ENCODE measurements at places on chromosomes 7 and 10.
A peak's percentile ranks its signal among the peaks of the same experiment; 100 is the strongest.

- no peak for DNase-seq
These were observed 213.6 kb upstream of the FZD1 start for GRCh38 chr7:91050677-91051076.

DNA sequence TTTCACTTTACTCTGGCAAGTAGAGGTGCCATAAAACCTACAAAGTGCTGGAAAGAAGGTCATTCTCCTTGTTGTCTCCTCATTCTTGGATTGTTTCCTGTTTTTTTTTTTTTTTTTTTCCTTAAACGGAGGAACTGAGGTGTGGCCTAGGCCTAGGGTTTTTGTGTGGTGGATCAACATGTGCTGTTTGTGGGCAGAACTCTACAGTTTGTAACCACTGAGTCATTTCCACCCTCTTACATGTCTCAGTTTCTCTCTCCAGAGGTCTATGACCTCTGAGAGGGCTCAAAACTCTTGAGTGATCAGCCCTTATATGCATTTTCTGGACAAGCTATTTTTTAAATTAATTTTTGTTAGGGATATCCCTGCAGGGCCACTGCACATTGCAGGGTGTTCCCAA, 296.0 kb downstream of the PPP1R3A start:
- DNase-seq = no peak

DNA sequence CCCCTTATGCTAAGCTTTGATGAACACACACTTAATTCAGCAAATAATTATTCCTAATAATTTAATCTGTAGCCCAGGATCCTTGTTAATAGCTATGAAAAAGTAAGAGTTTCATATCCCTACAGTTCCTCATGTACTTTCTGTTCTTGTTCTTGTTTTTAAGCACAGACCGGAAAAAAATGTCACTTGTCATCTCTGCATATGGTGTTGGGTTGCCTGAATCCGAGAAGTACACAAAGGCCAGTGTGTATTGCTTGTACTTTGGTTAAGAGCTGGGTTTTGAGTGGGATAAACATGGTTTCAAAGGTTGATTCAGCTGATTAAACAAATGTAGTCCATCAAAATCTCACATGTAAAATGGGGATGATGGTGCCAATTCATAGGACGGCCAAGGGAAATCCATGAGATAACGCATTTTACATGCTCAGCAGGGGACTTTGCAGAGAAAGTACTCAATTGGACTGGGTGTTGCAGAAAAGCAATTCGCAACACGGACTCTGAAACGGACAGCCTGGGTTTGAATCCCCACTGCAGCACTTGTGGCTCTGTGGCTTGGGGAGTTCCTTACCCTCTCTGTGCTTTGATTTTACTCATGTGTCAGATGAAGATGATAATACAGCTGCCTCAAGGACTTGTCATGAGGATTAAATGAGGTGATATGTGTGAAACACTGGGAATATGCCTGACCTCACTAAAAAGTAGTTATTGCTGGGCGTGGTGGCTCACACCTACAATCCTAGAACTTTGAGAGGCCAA, 71.7 kb downstream of the MAP3K8 start:
- no peak for DNase-seq

DNA sequence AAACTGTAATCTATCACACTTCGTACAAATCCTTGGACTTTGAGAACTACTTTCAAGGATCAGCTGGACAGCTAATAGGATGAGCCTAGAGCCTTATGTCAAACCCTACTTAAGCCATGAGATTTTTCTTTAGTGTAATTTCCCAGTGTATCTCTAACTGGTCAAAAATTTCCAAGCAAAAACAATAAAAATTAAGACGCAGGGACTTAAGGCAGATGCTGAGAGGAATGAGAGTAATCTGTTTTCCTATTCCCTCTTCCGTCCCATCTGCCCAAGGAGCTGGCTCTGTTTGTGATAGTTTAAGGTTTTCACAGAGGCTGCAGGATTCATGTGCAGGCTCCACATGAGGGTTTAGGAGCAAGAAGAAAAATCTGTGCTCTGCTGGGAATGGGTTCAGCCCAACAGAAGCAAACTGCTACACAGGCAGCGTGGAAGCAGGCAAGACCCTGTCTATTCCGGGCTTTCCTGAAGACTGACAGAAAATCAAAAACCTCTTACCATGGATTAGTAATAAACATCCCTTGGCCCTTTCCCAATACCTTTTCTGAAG, 62.2 kb downstream of the ARMH3 start:
- DNase-seq = no peak

DNA sequence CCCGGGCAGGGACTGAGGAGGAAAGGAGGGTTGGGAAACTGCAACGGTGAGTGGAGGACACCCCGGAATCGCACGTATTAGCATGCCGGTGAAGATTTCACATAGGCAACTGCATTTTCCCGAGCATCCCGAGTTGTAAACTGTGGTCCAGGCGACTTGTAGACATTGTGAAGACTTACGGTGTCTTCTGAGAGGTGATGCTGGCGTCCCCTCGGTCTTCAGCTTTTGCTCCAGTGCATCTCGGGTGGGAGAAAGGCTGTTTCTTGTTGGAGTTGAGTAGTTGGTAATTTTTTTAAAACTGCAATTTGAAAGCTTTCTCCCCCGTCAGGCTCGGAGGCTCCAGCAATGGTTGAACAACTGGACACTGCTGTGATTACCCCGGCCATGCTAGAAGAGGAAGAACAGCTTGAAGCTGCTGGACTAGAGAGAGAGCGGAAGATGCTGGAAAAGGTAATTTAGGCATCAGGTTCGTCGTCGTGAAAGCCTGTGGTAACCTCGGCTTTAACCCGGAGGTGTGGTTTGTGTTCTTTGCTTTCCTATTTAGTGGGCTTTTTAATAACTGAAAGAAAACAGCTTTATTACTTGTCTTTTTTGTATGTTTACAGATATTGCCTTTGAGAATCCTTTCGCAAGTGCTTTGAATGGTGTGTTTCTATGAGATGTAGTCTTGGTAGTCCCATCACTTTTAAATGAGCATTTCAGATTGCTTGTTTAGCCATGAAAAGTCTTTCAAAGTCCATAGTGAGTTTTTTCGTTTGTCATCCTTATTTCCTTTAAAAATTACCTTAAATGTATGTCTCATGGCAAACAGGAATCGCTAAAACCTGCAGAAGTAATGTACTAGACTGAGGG, 687 bp downstream of the HELLS start:
- DNase-seq = peak; percentile 55

- no peak for DNase-seq
These were observed 173.8 kb upstream of the AGR3 start for GRCh38 chr7:17055596-17055995.

DNA sequence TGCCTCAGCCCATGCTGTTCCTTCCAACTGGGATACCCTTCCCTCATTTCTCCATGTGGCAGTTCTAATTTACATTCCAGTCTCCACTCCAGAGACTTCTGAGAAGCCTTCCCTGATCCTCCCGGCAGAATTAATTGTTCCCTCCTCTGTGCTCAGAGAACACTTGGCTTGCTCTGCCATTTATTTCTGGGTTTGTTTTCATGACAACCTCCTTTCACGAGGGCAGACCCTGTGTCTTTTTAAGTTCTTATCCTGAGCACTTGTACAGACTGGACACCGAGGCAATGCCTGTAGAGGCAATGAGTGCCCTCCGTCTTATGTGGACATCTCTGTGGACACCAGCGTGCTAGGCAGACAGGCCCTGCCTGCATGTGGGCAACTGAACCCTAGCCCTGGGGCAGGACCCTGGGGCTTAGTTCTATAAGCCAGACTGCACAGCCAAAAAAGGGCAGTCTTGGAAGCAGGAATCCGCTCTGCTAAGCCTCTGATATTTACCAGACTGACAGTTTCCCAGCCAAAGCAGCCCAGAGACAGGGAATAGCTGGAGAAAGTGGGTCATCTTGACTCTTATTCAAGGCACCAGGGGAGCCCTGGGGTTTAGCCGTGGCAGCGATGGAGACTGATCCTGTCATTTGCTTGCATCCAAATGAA, 474.0 kb downstream of the RPS24 start:
- peak; percentile 61 for DNase-seq

DNA sequence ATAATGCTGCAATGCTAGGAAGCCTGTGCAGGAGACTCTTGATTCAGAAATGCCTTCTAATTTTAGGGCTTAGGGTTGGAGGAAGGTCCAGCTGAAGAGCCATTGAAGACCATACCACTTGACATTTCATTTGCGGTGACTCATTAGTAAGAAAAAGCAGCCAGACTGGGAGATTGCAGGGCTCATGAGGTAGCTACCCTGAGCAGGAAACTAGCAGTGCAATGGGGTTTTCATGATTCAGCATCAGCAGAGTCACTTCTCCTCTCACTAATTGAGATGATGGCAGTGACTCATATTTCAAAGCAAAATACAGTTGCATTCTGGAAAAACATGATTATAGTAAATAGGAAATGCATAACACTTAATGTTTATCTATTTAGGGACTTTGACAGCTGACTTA, 434.1 kb downstream of the DNAJB9 start:
- no peak for DNase-seq

DNA sequence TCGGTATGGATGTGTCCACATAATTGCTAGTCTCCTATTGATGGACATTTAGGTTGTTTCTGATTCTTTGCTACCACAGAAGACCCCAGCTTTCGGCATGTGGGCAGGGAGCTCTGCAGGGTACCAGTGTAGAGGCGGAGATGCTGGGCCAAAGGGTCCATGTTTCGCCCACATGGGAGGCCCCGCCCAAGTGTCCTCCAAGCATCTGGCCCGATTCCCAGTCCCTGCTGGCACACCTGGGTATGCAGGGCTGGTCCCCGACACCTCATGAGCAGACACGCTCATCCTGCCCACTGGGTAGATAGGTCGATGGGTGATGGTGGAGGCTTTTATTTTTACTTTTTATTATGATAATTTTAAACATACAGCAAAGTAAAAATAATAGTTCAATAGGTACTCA, 19.4 kb upstream of the TBRG4 start:
- DNase-seq = no peak

GRCh38 chr10:130025811-130026485, 61.9 kb upstream of the EBF3 start:
- no peak for DNase-seq

DNA sequence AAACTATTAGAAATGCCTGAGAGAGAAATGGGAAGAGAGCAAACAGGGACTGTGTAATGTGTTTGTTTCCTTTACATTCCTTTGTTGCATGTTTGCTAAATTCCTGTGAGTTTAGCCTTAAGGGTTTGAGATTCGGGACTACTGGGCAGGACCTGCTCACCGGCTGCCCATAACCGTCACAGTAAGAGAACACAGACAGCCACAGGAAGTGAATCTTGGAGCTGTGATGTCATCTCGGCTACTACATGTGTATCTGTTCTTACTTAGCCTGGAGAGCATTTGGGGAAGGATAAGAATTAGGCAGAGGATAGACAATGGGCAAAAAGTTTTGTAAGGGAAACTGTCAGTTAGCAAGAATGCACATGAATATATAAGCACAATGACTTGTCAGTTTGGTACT, 485.1 kb upstream of the KLF6 start:
- peak; percentile 21 for DNase-seq

DNA sequence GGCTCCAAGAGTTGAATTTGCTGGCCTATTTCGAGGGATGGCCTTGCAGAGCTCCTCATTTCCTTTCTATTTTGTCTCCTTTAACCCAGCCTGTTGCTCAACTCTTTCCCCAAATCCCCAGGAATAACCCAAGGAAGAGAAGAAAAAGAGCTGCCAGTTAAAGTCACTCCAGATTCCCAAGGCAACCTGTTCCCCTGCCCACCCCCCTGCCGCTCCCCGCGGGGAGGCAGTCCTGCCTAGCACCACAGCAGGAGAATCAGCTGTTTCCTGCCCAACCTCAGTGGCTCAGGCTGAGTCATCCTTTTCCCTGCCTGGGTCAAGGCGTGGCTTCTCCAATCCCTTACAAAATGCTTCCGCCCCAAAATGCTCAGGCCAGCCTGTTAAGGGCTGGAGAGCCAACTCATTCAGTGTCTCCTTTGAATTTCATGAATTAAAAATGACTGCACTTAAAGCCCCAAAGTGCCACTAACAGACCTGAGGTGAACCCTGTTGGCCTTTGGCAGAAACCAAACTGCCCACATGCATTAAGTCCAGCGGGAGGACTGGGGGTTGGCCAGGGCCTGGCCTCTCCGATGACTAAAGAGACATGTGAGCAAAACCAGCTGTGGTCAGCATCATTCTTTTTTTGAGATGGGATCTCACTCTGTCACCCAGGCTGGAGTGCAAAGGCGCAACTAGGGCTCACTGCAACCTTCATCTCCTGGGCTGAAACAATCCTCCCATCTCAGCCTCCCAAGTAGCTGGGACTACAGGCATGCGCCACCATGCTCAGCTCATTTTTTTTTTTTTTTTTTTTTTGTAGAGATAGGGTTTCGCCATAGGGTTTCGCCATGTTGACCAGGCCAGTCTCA, 83.2 kb upstream of the KIF5B start:
- DNase-seq = peak; percentile 20

DNA sequence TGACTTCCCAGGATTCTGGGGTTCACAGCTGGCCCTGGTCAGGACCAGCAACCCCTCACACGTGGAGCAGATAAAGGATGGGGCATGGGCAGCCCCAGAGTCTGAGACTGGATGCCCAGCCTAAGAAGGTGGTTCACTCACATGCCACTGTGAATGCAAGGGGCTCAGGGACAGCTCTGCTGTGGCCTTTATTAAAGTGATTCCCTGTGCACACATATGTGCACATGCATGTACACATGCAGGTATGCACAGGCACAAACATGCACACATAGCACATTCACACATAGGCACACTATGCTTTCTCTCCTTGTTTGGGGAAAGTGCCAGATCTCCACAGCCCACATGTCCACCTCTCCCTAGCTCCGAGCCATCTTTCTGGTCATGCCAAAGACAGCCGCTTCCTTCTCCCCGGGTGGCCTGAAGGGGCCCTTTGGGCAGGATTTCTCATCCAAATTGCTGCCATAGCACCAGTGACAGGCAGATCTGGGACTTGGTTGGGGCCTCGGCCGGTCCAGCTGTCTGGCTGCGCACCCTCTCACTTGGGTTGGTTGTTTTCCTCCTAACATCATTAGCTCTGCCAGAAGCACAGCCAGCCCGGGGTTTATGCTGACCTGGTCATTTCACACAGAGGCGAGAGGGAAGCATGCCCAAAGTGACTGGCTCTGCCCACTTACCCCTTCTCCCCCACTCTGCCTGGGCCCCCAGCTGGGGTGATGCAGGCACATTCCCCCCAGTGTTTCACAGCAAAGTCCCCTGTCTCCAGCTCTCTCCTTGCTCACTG, 1.4 kb downstream of the GCK start:
- no peak for DNase-seq

- DNase-seq = no peak
These were observed 77.3 kb upstream of the PIP4K2A start for GRCh38 chr10:22791665-22792064.

DNA sequence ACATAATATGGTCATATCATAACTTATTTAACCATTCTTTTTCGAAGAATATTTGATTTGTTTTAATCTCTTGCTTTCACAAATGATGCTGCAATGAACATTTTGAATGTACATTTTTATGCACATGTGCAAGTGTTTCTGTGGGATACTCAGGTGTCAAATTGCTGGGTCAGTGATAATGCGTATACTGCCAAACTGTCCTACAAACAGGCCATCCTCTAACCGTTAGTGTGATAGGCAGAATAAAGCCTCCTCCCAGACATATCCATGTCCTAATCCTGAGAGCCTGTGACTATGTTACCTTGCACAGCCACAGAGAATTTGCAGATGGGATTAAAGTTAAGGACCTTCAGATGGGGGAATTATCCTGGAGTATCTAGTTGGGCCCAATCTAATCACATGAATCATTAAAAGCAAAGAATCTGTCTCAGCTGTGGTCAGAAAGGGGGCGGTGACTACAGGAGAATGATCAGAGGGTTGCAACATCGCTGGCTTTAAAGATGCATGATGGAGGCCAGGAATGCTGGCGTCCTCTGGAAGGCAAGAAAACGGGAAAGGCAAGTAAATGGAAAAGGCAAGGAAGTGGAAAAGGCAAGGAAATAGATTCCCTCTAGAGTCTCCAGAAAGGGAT, 46.7 kb downstream of the FZD1 start:
- no peak for DNase-seq

All from SK-N-SH (cell line).